ENCODE measurements at places on chromosomes 2 and 18.

GRCh38 chr2:223973606-223974005 lies 16.3 kb downstream of the MRPL44 start:
- DNase-seq: no peak

- DNase-seq: no peak
Measured at GRCh38 chr2:193679847-193680246, 1485.1 kb upstream of the TMEFF2 start.

DNA sequence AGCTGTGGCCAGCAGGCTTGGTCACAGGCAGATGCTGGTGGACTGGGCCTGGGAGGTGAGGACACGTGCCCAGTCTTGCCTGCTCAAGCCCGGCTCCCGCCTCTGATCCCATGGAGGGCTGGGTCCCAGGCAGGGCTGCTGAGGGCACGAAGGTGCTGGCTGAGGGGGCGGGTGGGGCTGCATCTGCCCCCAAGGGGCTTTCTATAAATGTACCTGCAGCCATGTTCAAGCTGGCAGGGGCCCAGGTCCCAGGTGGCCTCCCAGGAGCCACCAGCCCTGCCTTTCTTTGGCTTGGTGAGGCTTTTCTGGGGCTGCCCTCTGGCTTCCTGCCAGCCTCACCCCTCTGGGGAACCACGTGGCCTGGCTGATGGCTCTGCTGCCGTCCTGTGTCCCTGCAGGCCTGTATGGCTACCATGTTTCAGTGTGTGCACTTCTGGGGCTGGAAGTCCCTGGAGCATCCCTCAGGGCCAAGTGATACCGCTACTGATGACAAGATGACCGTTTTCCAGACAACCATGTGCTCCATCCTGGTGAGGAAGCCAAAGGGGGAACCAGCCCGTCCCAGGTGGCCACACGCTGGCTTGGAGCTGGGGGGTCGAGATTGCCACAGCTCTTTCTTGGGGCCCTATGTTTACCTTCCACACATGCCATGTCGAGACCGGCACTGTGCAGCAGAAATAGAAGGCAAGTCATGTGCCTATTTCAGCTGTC lies 23.2 kb downstream of the HJURP start:
- DNase-seq: no peak

- no peak for DNase-seq
Measured at GRCh38 chr18:79507546-79508480, 112.1 kb downstream of the NFATC1 start.

- DNase-seq: no peak
Measured at GRCh38 chr2:36357847-36358659, 2.5 kb downstream of the CRIM1 start.

DNA sequence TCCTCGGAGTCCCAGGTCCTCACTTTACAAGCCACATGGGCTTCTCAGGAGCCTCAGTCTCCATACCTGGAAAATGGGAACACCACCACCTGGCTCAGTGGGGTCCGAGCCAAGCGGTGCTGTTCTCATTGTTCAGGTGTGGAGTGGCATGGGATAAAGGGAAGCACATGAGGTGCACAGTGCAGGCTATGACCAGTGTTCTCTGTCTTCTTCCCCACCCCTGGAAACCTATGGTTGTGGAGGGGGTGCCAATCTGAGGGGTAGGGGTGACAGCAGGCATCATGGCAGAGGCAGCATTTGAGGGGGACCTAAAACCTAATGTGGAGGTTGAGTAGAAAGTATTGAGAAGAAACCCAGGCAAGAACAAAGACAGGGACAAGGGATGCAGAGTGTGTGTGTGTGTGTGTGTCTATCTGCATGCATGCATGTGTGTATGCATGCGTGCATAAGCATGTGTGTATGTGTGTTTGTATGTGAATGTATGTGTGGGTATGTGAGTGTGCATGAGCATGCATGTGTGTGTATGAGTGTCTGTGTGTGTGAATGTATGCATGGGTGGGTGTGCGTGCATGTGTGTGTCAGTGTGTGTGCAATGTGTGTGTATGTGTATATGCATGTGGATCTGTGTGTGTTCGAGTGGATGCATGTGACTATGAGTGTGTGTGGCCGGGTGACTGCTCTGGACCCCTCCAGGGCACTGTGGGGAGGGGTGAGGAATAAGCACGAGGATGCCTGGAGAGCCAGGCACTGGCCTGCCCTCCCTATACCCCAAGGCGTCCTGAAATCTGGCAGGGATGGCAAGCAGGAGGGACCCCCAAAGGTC lies 4.0 kb downstream of the KIF1A start:
- DNase-seq: no peak

DNA sequence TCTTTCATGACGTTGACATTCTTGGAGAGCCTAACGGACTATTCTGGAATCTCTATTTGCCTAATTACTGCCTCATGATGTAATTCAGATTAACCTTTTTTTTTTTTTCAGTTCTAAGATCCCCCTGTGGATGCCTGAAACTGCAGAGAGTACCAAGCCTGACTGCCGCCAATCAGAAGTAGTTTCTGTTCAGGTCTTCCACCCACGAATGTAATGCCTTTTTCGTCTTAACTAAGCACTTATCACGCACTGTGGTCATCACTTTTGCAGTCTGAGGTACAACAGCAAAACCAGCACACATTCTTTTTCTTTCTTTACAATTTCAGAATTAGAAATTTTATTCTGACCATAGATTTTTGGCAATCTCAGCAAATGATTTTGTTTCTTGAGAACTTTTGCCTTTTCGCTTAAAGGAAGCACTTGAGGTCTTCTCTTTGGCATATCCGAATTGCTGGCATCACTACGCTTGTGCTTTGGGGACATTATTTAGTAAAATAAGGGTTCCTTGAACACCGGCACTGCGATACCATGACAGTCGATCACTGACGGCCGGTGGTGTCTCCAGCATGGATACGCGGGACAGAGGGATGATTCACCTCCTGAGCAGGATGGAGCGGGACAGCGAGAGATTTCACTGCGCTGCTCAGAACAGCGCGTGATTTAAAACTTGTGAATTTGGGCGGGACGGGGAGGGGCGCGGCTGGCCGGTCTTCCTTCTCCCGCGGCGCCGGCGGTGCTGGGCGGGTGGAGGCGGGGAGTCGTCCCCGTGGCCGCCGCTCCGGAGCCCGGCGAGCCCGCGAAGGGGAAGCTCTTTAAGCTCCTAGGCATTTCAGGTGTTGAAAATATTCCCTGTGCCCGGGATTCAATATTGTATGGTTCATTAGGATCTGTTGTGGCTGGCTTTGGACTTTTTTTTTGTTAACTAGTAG lies 32.0 kb upstream of the GPR55 start:
- no peak for DNase-seq

GRCh38 chr2:142938240-142938639 lies 60.8 kb downstream of the KYNU start:
- DNase-seq: no peak

DNA sequence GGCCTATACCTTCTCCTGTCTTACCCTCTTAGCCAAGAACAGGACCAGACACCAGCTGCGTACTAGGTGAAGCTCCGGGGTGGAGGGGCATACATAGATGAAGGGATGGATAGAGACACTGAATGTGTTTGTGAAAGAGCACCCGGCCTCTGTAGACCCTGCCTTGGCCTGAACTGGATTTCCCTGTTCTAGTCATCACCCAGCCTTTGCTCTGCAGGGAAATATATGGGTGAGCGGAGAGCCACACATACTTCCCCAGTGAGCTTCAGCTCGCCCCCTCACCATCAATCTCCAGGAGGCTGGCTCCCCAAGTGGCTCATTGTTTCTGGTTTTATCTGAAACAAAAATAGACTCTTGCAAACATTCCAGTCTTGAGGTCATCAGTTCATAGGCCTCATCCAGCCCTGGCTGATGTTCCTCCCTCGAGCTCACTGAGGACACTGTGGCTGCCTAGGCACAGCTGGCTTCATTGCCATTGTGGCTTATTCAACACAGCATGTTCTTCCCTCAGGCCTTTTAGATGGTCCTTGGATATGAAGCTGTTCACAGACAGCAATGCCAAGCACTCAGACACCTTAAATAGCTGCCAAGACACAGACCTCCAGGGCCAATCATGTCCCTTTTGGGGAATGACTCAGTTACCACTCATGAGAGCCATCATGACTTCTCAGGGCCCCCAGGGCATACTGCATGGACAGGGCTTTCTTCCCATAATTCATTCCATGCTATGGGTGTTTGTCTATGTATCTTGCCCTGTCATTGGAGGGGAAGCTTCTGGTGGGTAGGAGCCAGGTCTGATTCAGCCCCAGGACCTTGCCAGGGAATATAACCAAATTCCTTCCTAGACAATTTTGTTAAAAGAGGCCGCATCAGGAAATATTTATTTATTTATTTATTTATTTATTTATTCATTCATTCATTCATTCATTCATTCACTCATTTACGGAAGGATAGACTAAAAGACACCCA lies 82.4 kb downstream of the TTC32 start:
- no peak for DNase-seq

GRCh38 chr2:124482551-124482950 lies 457.5 kb downstream of the CNTNAP5 start:
- DNase-seq: no peak
